ENCODE measurements at places on chromosomes 5 and 9.

DNA sequence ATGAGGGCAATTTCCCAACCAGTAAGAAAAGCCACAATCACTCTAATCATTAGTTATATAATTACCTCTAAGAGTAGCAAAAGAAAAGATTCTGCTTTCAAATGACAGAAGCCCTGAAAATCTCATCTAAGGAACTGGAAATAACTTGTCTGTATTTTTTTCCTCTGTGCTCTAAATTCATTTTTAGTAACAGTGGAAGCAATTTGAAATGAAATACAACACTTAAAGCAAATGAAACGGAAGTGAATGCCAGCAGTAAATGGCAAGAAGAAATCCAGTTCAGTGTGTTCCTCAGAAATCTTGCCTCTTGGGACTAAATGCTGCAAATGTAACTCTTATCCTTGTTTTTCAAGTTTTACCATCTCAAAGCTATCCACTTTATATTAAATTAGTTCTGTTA is 294.9 kb downstream of the TAF11L14 start:
- no peaks in the 10 kb centered on the region for H3K36me3 ChIP-seq
- no peak for DNase-seq
- no peaks in the 10 kb centered on the region for H3K4me1 ChIP-seq
- no peaks in the 10 kb centered on the region for H3K27me3 ChIP-seq

DNA sequence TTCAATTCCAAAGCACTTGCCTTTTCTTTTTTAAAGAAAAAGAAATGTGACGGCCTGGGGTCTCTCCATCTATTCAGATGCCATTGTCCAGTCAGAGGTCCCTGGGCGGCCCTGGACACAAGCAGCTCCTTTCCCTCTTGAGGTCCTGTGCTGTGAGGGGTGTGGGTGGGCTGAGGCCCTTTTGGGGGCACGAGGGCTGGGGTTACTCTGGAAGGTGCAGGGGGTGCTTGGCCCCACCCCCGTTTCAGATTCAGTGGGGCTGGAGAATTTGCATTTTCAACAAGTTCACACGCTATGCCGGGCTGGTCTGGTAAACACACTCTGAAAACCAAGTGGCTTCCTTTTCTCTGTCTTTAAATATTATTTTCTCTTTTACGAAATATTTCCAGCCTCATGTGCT is 91.4 kb upstream of the PHYKPL start:
- H3K4me1 ChIP-seq, result no peaks in the 10 kb centered on the region
- no peak for DNase-seq
- peaks cover 3% of the 10 kb centered on the region for H3K27me3 ChIP-seq
- no peak overlapping the region for H3K27ac ChIP-seq
- no peaks in the 10 kb centered on the region for H3K36me3 ChIP-seq

- H3K36me3 ChIP-seq, result no peaks in the 10 kb centered on the region
- no peak overlapping the region for H3K4me3 ChIP-seq
- no peaks in the 10 kb centered on the region for H3K27me3 ChIP-seq
- no peak overlapping the region for H3K27ac ChIP-seq
These were observed 4.3 kb downstream of the CCL19 start for GRCh38 chr9:34686732-34687131.

DNA sequence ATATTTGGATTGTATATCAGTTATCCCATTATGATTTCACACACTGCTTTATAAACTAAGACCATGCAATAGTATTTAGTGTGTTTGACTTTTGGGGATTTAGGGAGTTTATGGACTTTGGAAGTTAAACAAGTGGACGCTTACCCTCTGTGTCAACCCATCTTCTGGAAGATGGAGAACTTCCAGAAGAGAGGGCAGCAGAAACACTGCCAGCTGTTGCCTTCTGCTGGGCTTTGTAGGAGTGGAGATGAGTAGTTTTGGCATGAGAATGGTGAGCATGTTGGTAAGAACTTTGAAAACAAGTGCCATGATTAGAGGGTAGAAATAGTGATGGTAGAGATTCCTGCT is 2.2 kb downstream of the DNAJC25 start:
- no peak for DNase-seq
- peak overlapping the region; percentile 17 for H3K27ac ChIP-seq
- H3K36me3 ChIP-seq, result no peaks in the 10 kb centered on the region
- no peaks in the 10 kb centered on the region for H3K27me3 ChIP-seq
- H3K4me3 ChIP-seq, result peak overlapping the region; percentile 91

All from HepG2 (cell line).